Panc1 (cell line): ENCODE measurements at places on chromosomes 11 and 22. TPM values are rescaled to one million over a fixed set of nuclear protein-coding genes. Genes with fewer than 3 reads are reported as not detected.

DNA sequence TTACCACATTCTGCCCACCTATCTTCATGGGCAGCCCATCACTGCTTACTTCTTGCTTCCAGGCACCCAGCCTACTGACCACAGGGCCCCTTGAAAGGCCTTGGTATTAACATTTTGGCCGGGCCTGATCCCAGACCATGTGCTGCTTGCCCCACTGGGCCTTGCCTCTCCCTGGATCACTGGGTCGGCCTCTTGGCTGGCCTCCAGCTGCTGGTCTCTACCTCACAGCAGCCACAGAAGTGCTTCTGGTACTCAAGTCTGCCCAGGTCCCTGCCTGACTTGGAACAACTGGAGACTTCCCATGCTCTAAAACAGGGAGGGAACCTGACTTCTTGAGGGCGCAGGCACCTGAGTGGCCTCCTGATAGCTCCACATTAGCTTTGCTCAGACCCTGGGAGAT, 63.6 kb downstream of the THAP12 start:
- no peak overlapping the region for H3K27ac ChIP-seq
- H3K27me3 ChIP-seq = peaks cover 3% of the 10 kb centered on the region; the same call in 1 of the 2 replicates
- H3K4me1 ChIP-seq = no peaks in the 10 kb centered on the region
- no peak for DNase-seq
- H3K4me3 ChIP-seq = no peak overlapping the region

- no peak overlapping the region for H3K4me3 ChIP-seq
- H3K27ac ChIP-seq = no peak overlapping the region
- H3K36me3 ChIP-seq = no peaks in the 10 kb centered on the region
Observed at GRCh38 chr11:128036006-128036405, 551.4 kb downstream of the ETS1 start.

GRCh38 chr22:28581016-28581415, 98.6 kb downstream of the TTC28 start:
- no peaks in the 10 kb centered on the region for H3K27me3 ChIP-seq
- H3K27ac ChIP-seq = no peak overlapping the region
- H3K36me3 ChIP-seq = no peaks in the 10 kb centered on the region
- no peaks in the 10 kb centered on the region for H3K4me1 ChIP-seq
- no peak for DNase-seq
- no peak overlapping the region for H3K4me3 ChIP-seq

DNA sequence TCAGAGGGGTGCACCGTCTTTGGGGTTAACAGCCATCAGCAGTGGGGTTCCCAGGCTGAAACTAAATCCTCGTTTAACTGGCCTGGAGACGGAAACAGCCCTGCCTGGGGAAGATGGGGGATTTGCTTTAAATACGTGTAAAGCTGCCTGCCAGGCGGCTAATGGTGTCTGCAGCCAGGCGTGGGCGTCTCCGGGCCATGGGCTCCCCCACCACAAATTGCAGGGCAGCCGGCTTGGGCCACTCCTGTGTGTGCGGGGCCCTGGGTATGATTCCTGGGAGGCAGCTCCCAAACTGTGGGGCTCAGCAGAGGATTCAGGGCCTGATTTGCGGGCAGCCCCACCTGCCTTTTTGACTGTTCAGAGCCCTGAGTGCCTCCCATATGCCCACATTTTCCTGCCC, 110.5 kb downstream of the KCNQ1 start:
- no peak for DNase-seq
- no peak overlapping the region for H3K4me3 ChIP-seq
- no peaks in the 10 kb centered on the region for H3K27me3 ChIP-seq

DNA sequence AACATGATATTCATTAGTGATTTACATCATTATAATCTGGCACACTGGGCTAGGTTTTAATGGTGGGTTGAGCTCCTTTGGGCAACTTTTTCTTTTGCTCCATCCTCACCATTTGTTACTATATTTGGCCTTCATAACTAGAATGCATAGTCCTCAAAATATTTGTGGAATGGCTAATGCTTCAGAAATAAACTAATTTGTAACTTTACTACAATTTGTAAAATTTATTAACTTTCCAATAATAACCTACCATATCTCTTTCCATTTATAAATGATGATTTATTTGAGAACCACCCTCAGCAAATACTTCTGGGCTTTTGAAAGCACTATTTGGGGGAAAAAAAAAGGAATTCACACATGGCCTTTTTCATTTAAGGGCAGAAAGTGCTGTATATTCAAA, 79.7 kb downstream of the LARGE2 start:
- no peak for DNase-seq
- no peak overlapping the region for H3K4me3 ChIP-seq
- no peaks in the 10 kb centered on the region for H3K27me3 ChIP-seq
- no peaks in the 10 kb centered on the region for H3K36me3 ChIP-seq

- H3K4me3 ChIP-seq = peak overlapping the region; percentile 96
- no peaks in the 10 kb centered on the region for H3K27me3 ChIP-seq
- H3K4me1 ChIP-seq = peaks cover 20% of the 10 kb centered on the region
Observed at GRCh38 chr11:59669611-59670009, 773 bp upstream of the PATL1 start.

ANKRD42 gene
- total RNA-seq = 14.8 TPM

ARHGAP42 gene
- 7.1 TPM for total RNA-seq

OR5P2 gene
- not detected for total RNA-seq

DNA sequence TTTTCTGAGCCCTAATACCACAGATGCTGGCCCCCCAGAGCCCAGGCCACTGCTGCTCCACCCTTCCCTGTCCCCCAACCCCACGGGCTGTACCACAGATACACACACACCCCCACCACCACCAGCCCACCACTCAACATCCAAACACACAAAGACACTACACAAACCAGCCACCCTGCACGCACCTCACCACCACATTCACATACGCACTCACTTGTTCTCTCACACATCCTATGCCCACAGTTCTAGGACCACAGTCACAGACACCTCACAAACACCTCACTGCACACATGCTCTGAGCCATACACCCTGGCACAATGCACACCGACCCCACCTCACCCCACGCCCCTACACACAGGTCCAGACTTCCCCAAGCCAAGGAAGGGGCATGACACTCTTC, 22.5 kb upstream of the OAF start:
- no peak overlapping the region for H3K4me3 ChIP-seq
- H3K27ac ChIP-seq = no peak overlapping the region
- DNase-seq = no peak
- H3K27me3 ChIP-seq = no peaks in the 10 kb centered on the region
- no peaks in the 10 kb centered on the region for H3K36me3 ChIP-seq
- no peaks in the 10 kb centered on the region for H3K4me1 ChIP-seq

YAP1 gene
- total RNA-seq = 158 TPM

NUDT22 gene
- 98.8 TPM for total RNA-seq

DNA sequence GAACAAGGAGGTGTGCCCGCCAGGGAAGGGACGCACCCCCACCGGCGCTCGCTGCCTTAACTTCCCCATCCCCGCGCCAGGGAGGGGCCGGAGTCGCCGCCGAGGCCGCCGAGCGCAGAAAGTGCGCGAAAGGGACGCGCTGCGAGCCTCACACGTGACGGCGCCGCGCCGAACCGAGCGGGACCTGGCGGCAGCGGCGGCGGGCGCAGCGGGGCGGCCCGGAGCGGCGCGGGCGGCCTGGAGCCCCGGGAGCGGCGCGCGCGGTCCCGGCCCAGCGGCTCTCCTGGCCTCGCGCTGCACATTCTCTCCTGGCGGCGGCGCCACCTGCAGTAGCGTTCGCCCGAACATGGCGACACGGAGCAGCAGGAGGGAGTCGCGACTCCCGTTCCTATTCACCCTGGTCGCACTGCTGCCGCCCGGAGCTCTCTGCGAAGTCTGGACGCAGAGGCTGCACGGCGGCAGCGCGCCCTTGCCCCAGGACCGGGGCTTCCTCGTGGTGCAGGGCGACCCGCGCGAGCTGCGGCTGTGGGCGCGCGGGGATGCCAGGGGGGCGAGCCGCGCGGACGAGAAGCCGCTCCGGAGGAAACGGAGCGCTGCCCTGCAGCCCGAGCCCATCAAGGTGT, at the start of gene SORL1:
TSS of gene SORL1 (plus strand) at position 329 of the 623 bp plus-strand sequence. CDS start at position 347, 18 bp downstream.
- H3K27me3 ChIP-seq = no peaks in the 10 kb centered on the region
- H3K36me3 ChIP-seq = no peaks in the 10 kb centered on the region
- peak within 1 kb of the TSS; percentile 98 for H3K4me3 ChIP-seq
- DNase-seq = no peak
- peaks cover 28% of the 10 kb centered on the region for H3K4me1 ChIP-seq

DNA sequence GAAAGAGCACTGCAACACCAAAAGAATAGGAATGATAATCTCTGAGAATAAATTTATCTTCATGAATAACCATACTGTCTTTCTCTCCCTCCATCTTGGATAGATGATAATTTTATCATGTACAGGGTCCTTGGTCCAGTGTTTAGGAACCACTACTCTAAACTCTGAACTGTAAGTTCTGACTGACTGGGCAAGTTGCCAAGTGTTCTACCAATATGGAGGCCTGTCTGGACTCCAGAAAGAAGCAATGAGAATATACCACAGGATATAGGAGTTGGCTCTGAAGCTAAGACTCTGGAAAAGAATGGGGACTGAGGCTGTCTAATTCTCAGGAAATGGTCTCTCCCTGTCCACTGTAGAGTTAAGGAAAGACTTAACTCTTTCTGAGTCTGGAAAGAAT, 1.5 kb downstream of the FHIP1B start:
- no peaks in the 10 kb centered on the region; the same call in 1 of the 2 replicates for H3K36me3 ChIP-seq
- H3K27me3 ChIP-seq = peaks cover 3% of the 10 kb centered on the region; the same call in 1 of the 2 replicates
- no peak overlapping the region for H3K4me3 ChIP-seq
- H3K27ac ChIP-seq = no peak overlapping the region
- peaks cover 11% of the 10 kb centered on the region for H3K4me1 ChIP-seq

- peak overlapping the region; percentile 62 for H3K27ac ChIP-seq
- no peak overlapping the region for H3K4me3 ChIP-seq
- H3K36me3 ChIP-seq = no peaks in the 10 kb centered on the region
Observed at GRCh38 chr11:68331338-68331947, 19.1 kb downstream of the LRP5 start.

DNA sequence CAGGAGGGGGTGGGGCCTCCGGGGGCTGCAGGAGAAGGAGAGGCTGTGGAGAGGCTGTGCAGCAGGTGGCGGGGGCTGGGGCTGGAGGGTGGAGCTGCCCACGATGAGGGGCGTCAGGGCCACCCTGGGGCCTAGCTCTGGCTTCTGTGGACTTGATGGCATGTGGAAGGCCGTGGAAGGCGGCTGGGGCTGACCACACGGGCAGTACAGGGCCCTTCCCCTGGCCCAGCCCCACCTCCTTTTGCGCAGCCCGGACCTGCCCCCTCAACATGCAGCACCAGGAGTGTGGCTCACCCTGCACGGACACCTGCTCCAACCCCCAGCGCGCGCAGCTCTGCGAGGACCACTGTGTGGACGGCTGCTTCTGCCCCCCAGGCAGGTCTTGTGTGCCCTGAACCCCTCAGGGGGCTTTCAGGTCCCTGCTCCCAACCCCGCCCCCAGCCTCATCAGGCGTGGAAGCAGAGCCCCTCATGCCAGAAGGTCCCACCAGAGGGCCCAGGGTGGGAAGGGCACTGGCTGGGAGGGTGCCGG, 6.1 kb downstream of the MUC5B start:
- no peak overlapping the region for H3K4me3 ChIP-seq
- no peaks in the 10 kb centered on the region; the same call in 1 of the 2 replicates for H3K27me3 ChIP-seq
- no peak for DNase-seq
- no peak overlapping the region for H3K27ac ChIP-seq
- H3K4me1 ChIP-seq = peaks cover 18% of the 10 kb centered on the region

DNA sequence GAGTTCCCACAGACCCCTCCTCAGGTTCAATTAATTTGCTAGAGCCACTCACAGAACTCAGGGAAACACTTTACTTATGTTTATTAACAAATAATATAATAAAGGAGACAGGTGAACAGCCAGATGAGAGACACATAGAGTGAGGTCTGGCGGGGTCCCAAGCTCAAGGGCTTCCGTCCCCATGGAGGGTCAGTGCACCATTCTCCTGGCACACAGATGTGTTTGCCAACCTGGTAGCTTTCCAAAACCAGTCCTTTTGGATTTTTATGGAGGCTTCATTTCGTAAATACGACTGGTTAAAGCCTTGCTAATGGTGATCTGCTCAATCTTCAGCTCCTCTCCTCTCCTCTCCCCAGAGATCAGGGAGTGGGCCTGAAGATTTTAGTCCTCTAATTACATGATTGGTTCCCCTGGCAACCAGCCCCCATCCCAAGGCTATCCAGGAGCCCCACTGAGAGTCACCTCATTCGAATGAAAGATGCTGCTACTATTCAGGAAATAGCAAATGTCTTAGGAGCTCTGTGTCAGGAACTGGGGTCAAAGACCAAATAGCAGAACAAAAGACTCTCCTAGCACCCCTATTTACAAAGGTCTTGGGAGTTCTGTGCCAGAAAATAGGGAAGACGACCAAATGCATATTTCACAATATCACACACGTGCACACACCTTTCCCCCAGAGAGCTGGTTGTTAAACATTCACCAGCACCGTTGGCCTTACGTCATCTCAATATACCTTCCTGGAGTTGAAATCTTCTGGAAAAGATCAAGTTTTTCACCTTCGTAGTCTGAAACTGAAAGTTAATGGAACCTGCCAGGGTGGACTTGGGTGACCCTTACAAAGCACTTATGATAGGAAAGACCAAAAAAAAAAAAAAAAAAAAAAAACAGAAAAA, 23.8 kb upstream of the CAPRIN1 start:
- H3K4me1 ChIP-seq = no peaks in the 10 kb centered on the region
- H3K4me3 ChIP-seq = no peak overlapping the region
- H3K27ac ChIP-seq = no peak overlapping the region
- no peaks in the 10 kb centered on the region for H3K36me3 ChIP-seq
- no peak for DNase-seq
- no peaks in the 10 kb centered on the region for H3K27me3 ChIP-seq

DEUP1 gene
- not detected for total RNA-seq

GRCh38 chr11:40029391-40029790, 1430.1 kb downstream of the LRRC4C start:
- DNase-seq = no peak
- no peaks in the 10 kb centered on the region; the same call in 1 of the 2 replicates for H3K27me3 ChIP-seq
- no peak overlapping the region for H3K27ac ChIP-seq
- peak overlapping the region; percentile 33; the same call in 1 of the 2 replicates for H3K4me3 ChIP-seq
- no peaks in the 10 kb centered on the region for H3K4me1 ChIP-seq

GRCh38 chr11:129040934-129041333, 98.3 kb upstream of the TP53AIP1 start:
- no peaks in the 10 kb centered on the region for H3K36me3 ChIP-seq
- no peaks in the 10 kb centered on the region for H3K27me3 ChIP-seq
- no peak overlapping the region for H3K4me3 ChIP-seq
- H3K4me1 ChIP-seq = peaks cover 25% of the 10 kb centered on the region

VWCE gene
- 0.51 TPM for total RNA-seq

SHANK2 gene
- total RNA-seq = 1.7 TPM

ZNF214 gene
- total RNA-seq = 3.0 TPM

CSTPP1 gene
- total RNA-seq = 29.0 TPM

DNA sequence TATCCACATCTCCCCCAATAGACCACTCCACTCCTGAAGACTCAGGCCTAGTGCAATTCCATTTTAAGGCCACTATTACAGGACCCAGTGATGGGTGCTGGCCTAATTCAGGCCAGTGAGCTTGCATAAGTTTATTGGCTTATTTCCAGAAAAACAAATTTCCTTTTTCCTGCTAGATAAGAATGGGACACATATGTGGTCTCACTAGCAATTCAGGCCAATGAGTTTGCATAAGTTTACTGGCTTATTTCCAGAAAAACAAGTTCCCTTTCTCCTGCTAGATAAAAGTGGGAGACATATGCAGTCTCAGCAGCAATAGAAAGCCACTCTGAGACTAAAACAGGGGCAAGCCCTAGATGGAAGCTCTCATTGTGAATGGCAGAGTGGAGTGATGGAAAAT, 22.4 kb downstream of the ADM start:
- H3K36me3 ChIP-seq = no peaks in the 10 kb centered on the region
- no peak overlapping the region for H3K4me3 ChIP-seq
- peaks cover 53% of the 10 kb centered on the region for H3K4me1 ChIP-seq
- H3K27ac ChIP-seq = peak overlapping the region; percentile 90; the same call in 1 of the 2 replicates
- no peak for DNase-seq

CDON gene
- total RNA-seq = 17.1 TPM

OR4A16 gene
- not detected for total RNA-seq
